ENCODE measurements at places on chromosomes 4 and X. TPM values are rescaled to one million over a fixed set of nuclear protein-coding genes. Genes with fewer than 3 reads are reported as not detected.
A peak's percentile ranks its signal among the peaks of the same experiment; 100 is the strongest.

Gene CPLX1
- total RNA-seq, result 1.2 TPM

Gene TCEAL4
- 90.4 TPM for total RNA-seq

Gene CCKAR
- not detected for total RNA-seq

DNA sequence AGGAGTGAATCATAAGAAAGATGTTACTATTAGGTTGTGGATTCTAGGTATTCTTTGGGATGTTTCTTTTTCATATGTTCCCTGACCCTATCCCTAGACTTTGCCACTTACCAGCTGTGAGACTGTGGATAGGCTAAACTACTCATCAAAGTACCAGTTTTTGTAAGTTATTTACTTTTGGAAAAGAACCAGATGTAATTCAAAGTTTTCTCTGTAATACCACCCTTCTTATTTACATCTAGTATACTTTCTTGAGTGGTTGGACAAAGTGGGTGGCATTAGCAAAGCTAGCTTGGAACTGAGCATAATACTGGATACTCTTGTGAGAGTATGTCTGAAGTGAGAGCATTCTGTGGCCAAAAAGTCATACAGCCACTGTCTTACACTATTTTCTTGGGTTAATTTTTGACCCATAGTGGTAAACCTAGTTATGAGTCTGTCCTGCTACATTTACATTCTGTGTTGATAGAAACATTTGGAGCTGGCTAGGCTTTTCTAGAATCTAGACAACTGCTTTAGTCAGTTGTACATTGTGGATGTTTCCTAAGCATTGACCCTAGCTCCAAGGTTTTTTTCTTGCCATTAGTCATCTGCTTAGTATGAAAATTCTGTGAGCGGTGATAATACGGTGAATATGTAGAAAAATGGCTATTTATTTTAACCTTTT, 41.7 kb downstream of the KDM6A start:
- H3K36me3 ChIP-seq, result peaks cover 4% of the 10 kb centered on the region
- H3K27ac ChIP-seq, result no peak overlapping the region
- no peak overlapping the region for H3K4me3 ChIP-seq
- no peak for DNase-seq

DNA sequence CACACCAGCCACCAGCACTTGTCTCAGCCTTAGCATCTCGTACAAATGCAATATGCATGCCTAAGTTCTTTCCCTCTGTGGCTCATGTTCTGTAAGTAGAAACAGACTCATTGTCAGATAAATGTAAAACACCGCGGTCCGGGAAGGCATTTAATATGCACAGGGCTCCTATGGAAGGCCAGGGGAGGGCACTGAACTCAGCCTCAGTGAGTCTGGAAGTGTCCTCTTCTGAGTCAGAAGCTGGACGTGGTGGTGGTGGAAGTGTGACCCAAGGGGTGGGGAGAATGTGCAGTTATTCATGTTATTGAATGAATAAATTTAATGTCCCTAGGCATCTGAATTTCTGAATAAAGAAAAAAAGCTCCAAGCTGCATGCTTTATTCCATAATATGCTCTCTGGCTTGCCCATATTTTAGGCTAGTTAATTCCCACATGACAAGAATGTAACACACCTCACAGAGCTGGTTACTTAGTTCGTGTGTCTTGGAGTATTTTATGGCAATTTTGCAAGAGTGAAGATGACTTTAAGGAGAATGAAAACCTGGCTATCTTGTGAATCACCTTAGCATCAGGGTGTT, 193.1 kb upstream of the GATB start:
- H3K27ac ChIP-seq, result no peak overlapping the region
- no peak for DNase-seq
- no peaks in the 10 kb centered on the region for H3K4me1 ChIP-seq
- H3K36me3 ChIP-seq, result no peaks in the 10 kb centered on the region
- H3K27me3 ChIP-seq, result peaks cover 15% of the 10 kb centered on the region

DNA sequence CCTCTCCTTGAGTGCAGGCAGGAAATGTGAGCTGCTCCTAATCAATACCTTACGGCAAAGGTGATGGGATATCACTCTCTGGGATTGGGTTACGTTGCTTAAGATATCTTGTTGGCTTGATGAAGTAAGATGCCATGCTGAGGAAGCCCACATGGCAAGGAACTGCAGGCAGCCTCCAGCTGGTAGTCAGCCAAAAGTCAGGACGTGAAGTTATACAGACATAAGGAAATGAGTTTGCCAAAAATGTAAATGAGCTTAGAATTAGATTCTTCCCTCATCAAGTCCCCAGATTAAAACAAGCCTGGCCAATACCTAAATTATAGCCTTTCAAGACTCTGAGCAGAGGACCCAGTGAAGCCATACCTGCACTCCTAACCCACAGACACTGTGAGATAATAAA, 155.0 kb downstream of the QDPR start:
- no peaks in the 10 kb centered on the region for H3K4me1 ChIP-seq
- no peak overlapping the region for H3K4me3 ChIP-seq
- H3K36me3 ChIP-seq, result no peaks in the 10 kb centered on the region
- no peak for DNase-seq

Gene MAGEC3
- 0.58 TPM for total RNA-seq

- no peak overlapping the region for H3K4me3 ChIP-seq
- H3K36me3 ChIP-seq, result no peaks in the 10 kb centered on the region
- no peaks in the 10 kb centered on the region for H3K27me3 ChIP-seq
- DNase-seq, result no peak
- H3K4me1 ChIP-seq, result no peaks in the 10 kb centered on the region
These were observed 93.9 kb upstream of the ANKRD50 start for GRCh38 chr4:124806403-124806802.

- no peak overlapping the region for H3K4me3 ChIP-seq
- H3K36me3 ChIP-seq, result no peaks in the 10 kb centered on the region
- DNase-seq, result no peak
- no peaks in the 10 kb centered on the region for H3K27me3 ChIP-seq
- H3K27ac ChIP-seq, result no peak overlapping the region
- H3K4me1 ChIP-seq, result no peaks in the 10 kb centered on the region
These were observed 98.1 kb upstream of the C1GALT1C1 start for GRCh38 chrX:120727911-120728310.

GRCh38 chr4:117084866-117085701, at the start of gene TRAM1L1:
TSS of gene TRAM1L1 (minus strand) at chr4:117085576. CDS start at chr4:117085393, 183 bp downstream.
- peak within 1 kb of the TSS; percentile 79 for H3K4me3 ChIP-seq
- no peaks in the 10 kb centered on the region for H3K36me3 ChIP-seq

- H3K4me1 ChIP-seq, result no peaks in the 10 kb centered on the region
- DNase-seq, result no peak
- H3K4me3 ChIP-seq, result no peak overlapping the region
- H3K27me3 ChIP-seq, result no peaks in the 10 kb centered on the region
These were observed 2548.3 kb downstream of the ARAP2 start for GRCh38 chr4:33696041-33696440.

GRCh38 chr4:48112017-48112667, 21.9 kb downstream of the TXK start:
- H3K27ac ChIP-seq, result no peak overlapping the region
- peak; percentile 45 for DNase-seq
- no peaks in the 10 kb centered on the region for H3K27me3 ChIP-seq
- peaks cover 7% of the 10 kb centered on the region for H3K4me1 ChIP-seq
- H3K36me3 ChIP-seq, result no peaks in the 10 kb centered on the region

Gene CTBP1
- 144 TPM for total RNA-seq

- no peak for DNase-seq
- no peaks in the 10 kb centered on the region for H3K27me3 ChIP-seq
- H3K27ac ChIP-seq, result no peak overlapping the region
- H3K36me3 ChIP-seq, result no peaks in the 10 kb centered on the region
- H3K4me3 ChIP-seq, result no peak overlapping the region
These were observed 165.3 kb downstream of the GLRA2 start for GRCh38 chrX:14694611-14695010.

Gene ARSD
- total RNA-seq, result 15.7 TPM

Gene ELOVL6
- 44.8 TPM for total RNA-seq

DNA sequence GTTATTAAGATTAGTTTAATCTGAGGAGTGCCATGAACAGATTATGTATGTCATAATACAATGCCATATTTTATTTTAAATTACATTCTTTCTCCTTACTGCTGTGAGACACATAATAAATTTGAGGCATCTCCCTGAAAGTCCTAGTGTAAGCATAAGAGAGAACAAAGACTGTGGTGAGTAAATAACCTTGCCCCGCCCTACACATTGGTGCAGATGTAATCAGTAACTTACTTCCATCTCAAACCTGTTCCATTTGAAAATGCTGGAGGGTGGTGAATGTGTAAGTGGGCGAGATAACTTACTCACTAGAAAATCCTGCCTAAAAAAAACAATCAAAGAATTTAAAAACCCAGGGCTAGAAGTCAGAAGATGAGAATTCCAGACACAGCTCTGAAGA, 338.1 kb upstream of the SLIT2 start:
- H3K27ac ChIP-seq, result no peak overlapping the region
- no peaks in the 10 kb centered on the region for H3K4me1 ChIP-seq
- H3K27me3 ChIP-seq, result no peaks in the 10 kb centered on the region
- no peak overlapping the region for H3K4me3 ChIP-seq
- H3K36me3 ChIP-seq, result no peaks in the 10 kb centered on the region
- no peak for DNase-seq

Gene PARM1
- 1.1 TPM for total RNA-seq

GRCh38 chr4:111399623-111400022, 745.6 kb upstream of the FAM241A start:
- DNase-seq, result no peak
- H3K27ac ChIP-seq, result no peak overlapping the region
- no peaks in the 10 kb centered on the region for H3K27me3 ChIP-seq
- H3K4me3 ChIP-seq, result no peak overlapping the region
